Activated naive CD8-positive, alpha-beta T cell treated with anti-CD3 and anti-CD28 coated beads for 36 hours (primary cell): ENCODE measurements at places on chromosomes 5 and 9. TPM values are rescaled to one million over a fixed set of nuclear protein-coding genes. Genes with fewer than 3 reads are reported as not detected.

SPINK6 gene
- total RNA-seq: not detected

SARDH gene
- 2.3 TPM for total RNA-seq

- no peak overlapping the region for H3K27ac ChIP-seq
- H3K27me3 ChIP-seq: no peaks in the 10 kb centered on the region
- no peaks in the 10 kb centered on the region for H3K36me3 ChIP-seq
- DNase-seq: no peak
- no peak overlapping the region for H3K4me3 ChIP-seq
- peaks cover 2% of the 10 kb centered on the region for H3K4me1 ChIP-seq
These were observed 240.7 kb upstream of the NREP start for GRCh38 chr5:111997711-111998110.

C9orf153 gene
- 0.38 TPM for total RNA-seq

PHF24 gene
- 0.30 TPM for total RNA-seq

DNA sequence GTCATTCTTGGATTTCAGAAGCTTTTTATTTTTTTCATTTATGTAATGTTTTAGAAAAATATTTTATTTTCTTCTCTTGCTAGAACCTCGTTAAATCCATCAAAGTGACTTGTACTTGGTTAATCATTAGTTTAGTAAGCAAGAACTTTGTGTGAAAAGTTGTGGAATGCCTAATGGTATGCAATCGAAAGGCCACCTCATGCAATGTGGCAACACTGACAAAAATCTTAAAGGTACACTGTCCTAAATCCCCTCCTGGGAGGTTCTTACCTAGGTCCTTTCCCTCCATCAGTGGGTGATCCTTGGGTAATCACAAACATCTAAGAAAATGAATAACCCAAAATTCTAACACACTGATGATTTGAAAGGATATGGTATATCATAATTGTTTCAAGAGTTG lies 304.2 kb downstream of the DNAH5 start:
- H3K27me3 ChIP-seq: no peaks in the 10 kb centered on the region
- no peaks in the 10 kb centered on the region for H3K36me3 ChIP-seq
- DNase-seq: no peak
- no peak overlapping the region for H3K4me3 ChIP-seq
- no peak overlapping the region for H3K27ac ChIP-seq

FIBCD1 gene
- total RNA-seq: not detected

SLC6A19 gene
- total RNA-seq: not detected

GRCh38 chr5:60550311-60550710 lies 149.7 kb downstream of the DEPDC1B start:
- H3K36me3 ChIP-seq: no peaks in the 10 kb centered on the region
- no peak overlapping the region for H3K4me3 ChIP-seq
- H3K4me1 ChIP-seq: no peaks in the 10 kb centered on the region
- no peaks in the 10 kb centered on the region for H3K27me3 ChIP-seq
- H3K27ac ChIP-seq: no peak overlapping the region
- DNase-seq: no peak
